ENCODE measurements at places on chromosomes 11 and 22. TPM values are rescaled to one million over a fixed set of nuclear protein-coding genes. Genes with fewer than 3 reads are reported as not detected.

Gene TRIM6
- total RNA-seq = 13.5 TPM

Gene APOBEC3B
- total RNA-seq = 1.5 TPM

Gene MMP13
- total RNA-seq = not detected

Gene ZFP91
- total RNA-seq = 48.6 TPM

Gene DDT
- 129 TPM for total RNA-seq

All from ureter (tissue), 1 donor.